ENCODE measurements at places on chromosomes 4 and X. TPM values are rescaled to one million over a fixed set of nuclear protein-coding genes. Genes with fewer than 3 reads are reported as not detected.

DUSP21 gene
- not detected for total RNA-seq

DNA sequence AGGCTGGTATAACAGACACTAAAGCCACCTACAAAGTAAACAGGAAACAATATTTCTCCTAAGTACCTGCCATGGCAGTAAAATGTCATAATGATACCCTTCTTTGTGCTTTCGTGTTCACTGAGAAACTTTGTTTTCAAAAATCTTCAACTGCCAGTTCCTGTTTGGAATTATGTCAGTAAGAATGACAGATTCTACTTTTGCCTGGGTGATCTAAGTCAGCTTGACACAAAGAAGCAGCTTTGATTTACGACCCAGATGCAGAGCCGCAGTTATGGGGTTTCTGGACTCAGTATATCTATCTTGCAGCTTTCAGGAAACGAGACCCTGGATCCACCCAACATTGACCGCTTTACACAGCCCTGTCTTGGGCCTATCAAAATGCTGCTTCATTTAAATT is 71.2 kb downstream of the SNX25 start:
- H3K27me3 ChIP-seq, result no peaks in the 10 kb centered on the region
- H3K4me1 ChIP-seq, result no peaks in the 10 kb centered on the region

GRCh38 chrX:53882331-53882730 is 161.9 kb downstream of the PHF8 start:
- no peaks in the 10 kb centered on the region for H3K27me3 ChIP-seq
- no peaks in the 10 kb centered on the region for H3K36me3 ChIP-seq
- DNase-seq, result no peak
- H3K4me1 ChIP-seq, result no peaks in the 10 kb centered on the region
- H3K27ac ChIP-seq, result no peak overlapping the region

DNA sequence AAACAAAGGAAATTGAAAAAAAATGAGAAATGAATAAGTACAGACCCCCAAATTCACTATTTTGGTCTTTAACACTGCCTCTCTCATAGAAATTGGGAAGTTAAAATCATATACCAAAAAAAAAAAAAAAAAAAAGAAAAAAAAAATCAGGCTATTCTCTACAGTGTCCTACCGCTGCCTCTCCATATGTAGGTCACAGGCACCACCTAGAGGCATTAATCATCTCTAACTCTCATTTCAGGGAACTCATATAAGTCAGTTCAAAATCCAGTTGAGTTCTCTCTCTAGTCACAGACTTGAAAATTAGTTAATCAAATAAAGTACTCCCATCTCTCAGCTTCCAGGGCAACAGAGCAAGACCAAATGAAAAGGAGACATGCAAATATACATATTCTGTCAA is 47.9 kb downstream of the COX18 start:
- H3K4me3 ChIP-seq, result no peak overlapping the region
- H3K27me3 ChIP-seq, result no peaks in the 10 kb centered on the region
- DNase-seq, result no peak
- no peaks in the 10 kb centered on the region for H3K4me1 ChIP-seq
- no peak overlapping the region for H3K27ac ChIP-seq
- no peaks in the 10 kb centered on the region for H3K36me3 ChIP-seq

- no peaks in the 10 kb centered on the region for H3K4me1 ChIP-seq
- no peaks in the 10 kb centered on the region for H3K27me3 ChIP-seq
- no peaks in the 10 kb centered on the region for H3K36me3 ChIP-seq
- no peak overlapping the region for H3K4me3 ChIP-seq
- no peak overlapping the region for H3K27ac ChIP-seq
Measured at GRCh38 chr4:54942721-54943120, 182.7 kb downstream of the KDR start.

DNA sequence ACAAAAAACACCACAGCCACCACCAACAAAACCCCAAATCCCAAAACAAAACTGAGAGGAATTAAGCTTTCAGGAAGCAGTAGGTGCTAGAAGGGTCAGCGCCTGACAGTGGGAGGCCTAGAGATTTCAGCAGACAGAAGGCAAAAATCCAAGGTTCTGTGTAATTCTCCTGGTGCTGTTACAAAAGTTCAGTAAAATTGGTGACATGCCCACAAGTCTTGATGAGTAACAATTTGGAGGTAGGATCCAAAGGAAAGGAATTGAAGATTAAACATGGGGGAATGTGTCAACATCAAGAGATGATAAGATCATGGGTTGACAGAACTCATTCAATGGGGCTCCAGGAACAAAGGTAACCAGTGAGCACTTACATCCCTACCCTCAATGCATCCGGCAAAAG is 653.8 kb upstream of the CPEB2 start:
- no peaks in the 10 kb centered on the region for H3K27me3 ChIP-seq
- DNase-seq, result no peak
- no peaks in the 10 kb centered on the region for H3K36me3 ChIP-seq

MEPE gene
- total RNA-seq, result not detected

ADH1A gene
- not detected for total RNA-seq

DNA sequence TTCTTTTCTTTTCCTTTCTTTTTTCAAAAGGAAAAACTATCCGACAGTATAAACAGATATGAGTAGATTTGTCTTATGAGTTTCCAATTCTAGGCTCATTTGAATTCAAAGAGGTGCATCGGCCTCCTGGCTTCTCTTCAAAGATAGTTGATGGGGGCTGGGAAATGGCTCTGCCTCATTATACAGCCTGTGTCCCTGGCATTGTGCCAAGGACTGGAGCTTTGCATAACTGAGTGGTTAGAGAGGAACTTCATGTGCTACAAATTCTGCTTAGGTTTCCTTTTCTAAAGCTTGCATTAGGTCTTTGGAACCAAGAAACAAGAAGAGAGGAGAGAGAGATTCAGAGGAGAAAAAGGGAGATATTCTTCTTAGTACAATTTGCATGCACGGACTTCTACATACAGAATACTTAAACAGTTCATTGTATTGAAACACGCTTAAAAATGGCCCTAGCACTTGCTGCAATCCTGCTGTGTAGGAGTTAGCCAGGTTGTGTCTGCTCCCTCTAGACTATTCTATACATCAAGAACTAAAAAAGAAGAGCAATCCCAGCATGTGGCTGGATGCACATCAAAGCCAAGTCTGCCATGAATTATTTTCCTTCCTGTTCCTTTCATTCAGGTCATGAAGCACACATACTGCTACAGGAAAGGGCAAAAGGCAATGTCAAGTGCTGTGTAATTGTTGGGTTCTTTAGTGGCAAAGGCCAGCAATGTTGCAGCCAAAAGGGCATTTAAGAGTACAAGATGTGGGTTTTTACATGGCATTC is 70.9 kb downstream of the INTS12 start:
- H3K4me3 ChIP-seq, result no peak overlapping the region
- H3K27me3 ChIP-seq, result no peaks in the 10 kb centered on the region
- H3K4me1 ChIP-seq, result peaks cover 35% of the 10 kb centered on the region
- peak overlapping the region; percentile 36 for H3K27ac ChIP-seq

Data from esophagus squamous epithelium (tissue), 5 donors.